ENCODE measurements at places on chromosomes 11 and 22.

GRCh38 chr22:45150139-45150538 lies 13.6 kb upstream of the NUP50 start:
- no peak for DNase-seq

GRCh38 chr11:22415476-22415875 lies 77.3 kb downstream of the SLC17A6 start:
- no peak for DNase-seq

- no peak for DNase-seq
Observed at GRCh38 chr11:107821199-107821927, 37.2 kb downstream of the SLC35F2 start.

DNA sequence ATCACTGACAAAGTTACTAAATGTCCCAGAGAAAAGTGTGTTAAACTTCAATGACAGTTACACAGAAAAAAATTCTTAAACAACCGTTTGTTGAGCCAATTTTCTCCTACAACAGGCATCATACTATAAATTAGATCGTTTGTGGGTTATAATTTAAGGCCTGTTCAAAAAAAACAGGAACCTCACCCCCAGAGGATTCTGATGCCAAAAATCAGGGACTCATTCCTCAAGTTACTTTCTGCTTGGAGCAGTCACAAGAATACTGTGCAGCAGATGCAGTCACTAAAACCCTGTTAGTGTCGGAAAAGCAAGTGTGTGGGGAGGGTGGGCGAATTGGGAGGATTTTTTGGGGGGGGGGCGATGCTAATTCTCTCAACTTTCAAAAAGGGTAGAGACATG lies 657 bp downstream of the CWC15 start:
- no peak for DNase-seq

GRCh38 chr22:40603088-40603605 lies 33.4 kb downstream of the MRTFA start:
- DNase-seq, result no peak

- DNase-seq, result no peak
Observed at GRCh38 chr11:19398772-19399527, 158.2 kb upstream of the E2F8 start.

DNA sequence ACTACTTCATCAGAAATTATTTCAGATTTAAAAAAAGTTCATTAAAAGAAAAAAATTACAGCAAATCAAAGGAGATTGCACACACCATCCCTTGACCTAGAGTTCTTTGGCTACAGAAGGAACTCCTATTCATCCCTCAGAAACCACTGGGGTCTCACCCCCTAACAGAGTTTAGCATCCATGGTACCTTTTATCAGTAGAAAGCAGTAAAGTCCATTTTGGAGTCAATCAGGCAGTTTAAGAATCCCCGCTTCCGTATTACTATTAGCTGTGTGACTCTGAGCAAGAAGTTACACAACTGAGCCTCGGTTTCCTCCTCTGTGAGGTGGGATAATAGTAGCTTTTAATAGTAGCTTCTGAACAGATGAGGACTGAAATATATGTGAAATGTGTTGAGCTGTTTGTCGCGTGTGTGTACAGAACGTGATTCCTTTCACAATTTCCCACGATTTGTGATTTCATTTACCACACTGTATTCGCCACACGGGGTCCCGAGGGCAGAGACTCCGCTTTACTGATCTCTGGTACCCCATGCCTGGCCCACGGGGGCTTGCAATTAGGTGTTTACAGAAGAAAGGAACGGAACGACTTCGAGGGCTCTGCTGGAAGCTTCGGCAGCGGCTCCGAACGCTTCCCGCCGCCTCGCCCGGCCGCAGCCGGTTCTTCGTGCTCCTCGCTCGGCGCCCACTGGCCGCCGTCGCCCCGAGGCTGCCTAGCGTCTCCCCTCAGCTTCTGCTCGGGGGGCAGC lies 72.5 kb upstream of the ZBED5 start:
- DNase-seq, result no peak

DNA sequence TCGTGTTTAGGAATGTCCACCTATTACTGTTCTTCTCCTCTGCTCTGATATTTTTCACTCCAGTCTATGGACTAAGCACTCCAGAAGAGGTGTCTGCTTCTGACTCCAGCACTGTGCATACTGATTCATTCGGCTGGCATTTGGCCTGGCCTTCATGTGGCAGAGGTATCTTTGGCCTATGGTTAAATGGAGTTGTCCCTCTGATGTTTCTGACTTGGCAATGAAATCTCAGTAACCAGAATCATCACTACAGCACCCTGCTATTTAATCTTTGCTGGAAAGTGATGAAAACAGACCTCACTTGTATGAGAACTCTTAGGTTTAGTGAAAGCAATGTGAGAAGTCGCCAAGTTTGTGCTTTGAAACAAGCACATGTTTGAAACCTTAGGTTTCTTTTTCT lies 155.2 kb downstream of the MAML2 start:
- no peak for DNase-seq

DNA sequence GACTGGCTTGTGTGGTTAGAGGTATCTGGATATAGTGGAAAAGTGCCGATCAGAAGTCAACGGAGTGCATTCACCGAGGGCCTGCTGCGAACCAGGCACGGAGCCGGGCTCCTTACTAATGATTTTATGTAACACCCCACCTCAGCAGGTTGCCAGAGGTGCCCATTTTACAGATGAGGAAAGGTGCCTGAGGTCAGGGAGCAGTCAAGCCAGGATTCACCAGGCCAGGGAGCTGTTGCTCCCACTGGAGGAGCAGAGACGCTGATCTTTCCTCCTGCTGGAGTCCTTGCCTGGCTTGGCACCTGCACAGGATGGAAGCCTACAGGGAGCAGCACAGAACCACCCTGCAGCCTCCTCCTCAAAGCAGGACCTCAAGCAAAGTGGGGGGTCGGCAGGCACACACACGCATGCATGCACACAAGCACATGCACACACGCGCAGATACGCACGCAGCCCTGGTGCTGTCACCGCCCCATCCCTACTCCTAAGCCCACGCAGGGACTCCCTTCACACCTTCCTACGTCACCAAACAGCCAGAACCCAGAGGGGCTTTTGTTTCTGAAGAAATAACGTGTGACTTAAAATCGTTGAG lies 16.2 kb downstream of the RSPH14 start:
- no peak for DNase-seq

DNA sequence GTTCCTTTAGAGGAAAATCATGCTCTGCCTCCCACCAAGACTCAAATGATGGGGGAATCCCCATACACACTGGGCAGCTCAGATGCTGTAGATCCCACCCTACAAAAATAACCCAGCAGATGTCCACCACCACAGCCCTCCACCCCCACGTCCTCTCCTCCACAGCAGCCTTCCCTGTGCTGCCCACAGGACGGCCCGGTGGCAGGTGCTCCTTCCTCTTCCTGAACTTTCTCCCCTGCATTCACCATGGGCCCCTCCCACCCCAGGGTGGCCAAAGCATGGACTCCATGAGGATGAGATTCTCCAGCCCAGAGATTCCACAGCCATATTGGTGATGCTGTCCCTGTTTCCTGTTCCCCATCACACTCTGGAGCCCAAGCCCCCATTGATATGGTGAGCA lies 368.3 kb downstream of the CADM1 start:
- no peak for DNase-seq

DNA sequence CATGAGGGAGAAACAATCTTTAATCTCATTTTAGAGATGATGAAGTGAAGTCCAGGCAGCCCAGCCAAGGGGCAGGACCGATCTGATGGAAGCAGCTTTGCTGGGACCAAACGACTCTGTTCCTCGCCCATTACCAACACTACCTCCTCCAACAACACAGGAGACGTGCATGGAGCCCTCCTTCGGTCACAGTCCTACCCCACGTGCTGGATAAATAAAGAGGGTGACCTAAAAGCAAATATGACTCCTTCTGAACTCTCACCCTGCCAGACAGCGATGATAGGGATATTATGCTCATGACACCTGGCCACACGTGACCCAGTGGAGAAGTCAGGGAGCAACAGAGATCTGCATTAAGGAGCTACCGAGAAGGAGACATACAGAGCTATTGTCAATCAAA lies 26.0 kb downstream of the SCGB1A1 start:
- DNase-seq, result no peak

DNA sequence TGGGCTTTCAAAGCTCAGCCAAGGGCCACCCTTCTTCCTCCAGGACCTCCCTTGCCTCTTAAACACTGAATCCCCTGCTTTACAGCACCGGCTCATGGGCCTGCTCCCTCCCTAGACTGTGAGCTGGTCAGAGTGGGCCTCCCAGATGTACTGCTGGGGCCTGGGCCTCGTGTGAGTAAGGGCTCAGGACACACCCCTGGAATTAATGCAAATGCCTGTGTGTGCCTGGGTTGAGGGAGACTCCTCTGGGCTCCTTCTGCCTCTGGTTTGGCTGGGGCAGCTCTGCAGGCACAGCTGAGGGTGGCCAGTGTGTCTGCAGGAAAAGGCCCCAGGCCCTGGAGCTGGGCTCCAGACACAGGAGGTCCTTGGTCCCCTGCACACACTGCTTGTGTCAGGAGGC lies 24.2 kb downstream of the ALX4 start:
- no peak for DNase-seq

- DNase-seq, result no peak
Observed at GRCh38 chr11:102924851-102925380, 30.6 kb downstream of the MMP13 start.

DNA sequence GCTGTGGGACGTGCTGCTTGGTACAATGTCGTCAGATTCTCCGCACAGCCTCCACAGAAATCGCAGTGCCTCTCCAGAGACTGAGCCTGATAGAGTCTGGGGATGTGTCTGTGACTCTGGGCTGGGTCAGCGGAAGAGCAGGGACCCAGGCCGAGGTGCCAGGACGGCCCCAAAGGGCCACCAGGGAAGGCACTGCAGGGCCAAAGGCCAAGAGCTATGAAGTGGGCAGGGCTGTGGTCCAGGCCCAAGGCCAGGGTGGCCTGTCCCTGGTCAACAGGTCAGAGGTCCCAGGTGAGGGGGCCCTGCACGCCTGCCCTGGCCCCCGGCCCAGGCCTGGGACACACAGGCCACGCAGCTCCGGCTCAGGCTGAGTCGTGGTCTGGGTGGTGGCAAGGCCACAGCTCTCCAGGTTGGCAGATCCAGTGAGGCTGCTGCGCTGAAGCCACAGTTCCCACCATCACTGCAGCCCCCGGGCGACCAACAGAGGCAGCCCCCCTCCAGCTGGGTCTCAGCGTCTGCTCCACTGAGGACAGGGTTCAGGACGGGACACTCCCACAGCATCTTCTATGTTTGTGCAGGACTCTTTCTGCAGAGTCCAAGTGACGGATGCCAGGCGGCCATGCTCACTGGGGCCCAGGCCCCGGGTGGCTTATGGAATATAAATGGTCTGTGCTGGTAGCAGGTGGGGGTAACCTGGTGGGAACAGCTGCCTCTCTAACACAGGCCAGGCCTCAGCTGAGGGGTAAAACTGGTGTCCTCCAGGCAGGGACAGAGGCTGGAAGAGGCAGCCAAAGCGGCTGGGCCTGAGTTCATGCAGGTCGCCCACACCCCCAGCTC lies 4.8 kb upstream of the PIM3 start:
- DNase-seq, result no peak

- DNase-seq, result no peak
Observed at GRCh38 chr11:2569731-2570210, 125.0 kb downstream of the KCNQ1 start.

DNA sequence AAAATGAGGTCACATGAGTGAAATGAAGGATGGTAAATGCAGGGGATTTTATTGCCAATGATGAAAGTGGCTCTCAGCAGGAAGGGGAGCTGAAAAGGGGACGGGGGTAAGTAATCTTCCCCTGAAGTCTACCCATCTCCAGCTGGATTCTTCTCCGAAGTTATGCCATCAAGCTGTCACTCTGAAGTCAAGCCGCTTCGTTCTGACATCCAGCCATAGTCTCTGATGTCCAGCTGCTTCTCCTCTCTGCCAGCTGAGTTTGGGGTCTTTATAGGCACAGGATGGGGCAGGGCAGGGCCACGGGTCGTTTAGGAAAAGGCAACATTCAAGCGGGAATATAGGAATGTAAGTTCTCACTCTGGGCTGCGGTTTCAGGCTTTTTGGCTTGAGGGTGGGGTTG lies 181.9 kb upstream of the ANO3 start:
- DNase-seq, result no peak

GRCh38 chr11:1333860-1334259 lies 24.4 kb upstream of the TOLLIP start:
- no peak for DNase-seq

DNA sequence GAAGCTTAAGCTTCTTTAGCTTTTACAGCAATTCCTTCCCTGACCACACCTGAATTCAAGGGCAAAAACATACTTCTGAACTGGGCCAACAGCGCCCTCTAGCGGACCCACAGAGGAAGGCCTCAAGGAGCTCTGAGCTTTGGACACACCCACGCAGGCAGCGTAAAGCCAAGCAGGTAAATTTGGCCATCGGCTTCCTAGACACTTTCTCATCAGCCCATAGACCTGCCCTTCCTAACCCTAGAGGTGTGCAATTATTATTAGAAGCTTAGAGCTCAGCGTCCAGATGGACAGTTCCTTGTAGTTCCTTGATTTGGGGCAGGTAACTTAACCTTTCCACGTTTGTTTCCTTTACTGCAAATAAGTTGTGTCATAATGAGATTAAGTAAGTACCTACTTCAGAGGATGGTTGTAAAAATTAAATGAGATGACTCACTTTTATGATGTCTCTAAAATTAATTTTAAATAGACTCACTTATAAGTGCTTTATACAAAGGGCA lies 25.7 kb upstream of the HMGXB4 start:
- peak; percentile 41 for DNase-seq

GRCh38 chr22:42635531-42635930 lies 4.9 kb downstream of the ATP5MGL start:
- no peak for DNase-seq

DNA sequence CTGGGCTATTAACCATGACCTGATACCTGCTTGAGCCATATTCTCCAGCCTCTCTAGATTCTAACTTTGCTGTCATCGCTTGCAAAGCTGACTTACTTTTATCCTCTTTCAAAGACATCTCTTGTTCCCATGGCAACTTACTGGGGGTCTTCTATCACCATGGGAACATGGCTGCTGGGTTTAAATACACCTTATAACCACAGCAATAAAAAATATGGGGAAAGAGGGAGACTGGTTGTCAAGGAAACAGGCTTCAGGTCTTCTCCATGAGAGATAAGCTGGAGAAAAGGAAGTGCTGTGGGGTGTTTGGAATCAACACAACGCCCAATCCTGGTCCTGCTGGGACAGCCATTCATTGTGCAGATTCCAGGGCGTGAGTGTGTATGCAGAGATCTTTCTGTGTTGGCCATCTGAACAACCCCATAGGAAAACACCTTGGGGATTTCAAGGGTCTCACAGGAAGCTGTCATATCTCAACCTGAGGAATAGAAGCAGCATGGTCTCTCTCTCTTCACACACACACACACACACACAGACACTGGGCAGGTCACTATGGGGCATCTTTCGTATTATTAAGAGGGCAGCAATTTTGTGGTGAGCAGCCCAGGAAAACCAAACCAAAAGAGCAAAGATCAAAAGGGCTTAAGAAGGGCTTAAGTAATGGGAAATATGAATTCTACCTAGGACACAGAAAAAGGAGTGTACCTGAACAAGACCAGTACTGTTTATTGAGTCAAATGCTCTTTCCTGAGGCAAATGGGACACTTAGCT lies 344.7 kb upstream of the NCAM1 start:
- DNase-seq, result no peak

DNA sequence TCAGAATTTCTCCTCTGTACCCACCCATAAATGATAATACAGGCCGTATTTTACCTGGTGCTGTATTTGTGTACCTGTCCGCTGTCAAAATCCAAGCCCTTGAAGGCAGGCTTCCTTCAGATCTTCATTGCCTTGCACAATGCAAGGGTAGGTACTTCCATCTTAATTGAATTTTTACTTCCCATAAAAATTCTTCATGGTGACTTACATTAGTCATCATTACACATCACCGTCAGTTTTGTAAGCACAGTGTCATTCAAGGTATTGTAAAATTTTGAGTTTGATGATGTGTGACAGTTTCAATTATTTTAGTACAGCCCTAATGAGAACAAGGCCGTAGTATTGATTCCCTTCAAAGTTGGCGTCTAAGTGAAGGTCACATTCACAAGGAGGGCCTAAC lies 770 bp upstream of the TSG101 start:
- DNase-seq, result no peak
